Astrocyte (in vitro differentiated cells and primary cell): ENCODE measurements at places on chromosomes 1 and 21. TPM values are rescaled to one million over a fixed set of nuclear protein-coding genes. Genes with fewer than 3 reads are reported as not detected.
A peak's percentile ranks its signal among the peaks of the same experiment; 100 is the strongest.

- H3K4me3 ChIP-seq = peak overlapping the region; percentile 81
- DNase-seq = no peak
- H3K27ac ChIP-seq = peak overlapping the region; percentile 10
- H3K36me3 ChIP-seq = peaks cover 5% of the 10 kb centered on the region
- no peaks in the 10 kb centered on the region for H3K27me3 ChIP-seq
- H3K4me1 ChIP-seq = peaks cover 21% of the 10 kb centered on the region
Observed at GRCh38 chr1:153956997-153957715, 1.3 kb downstream of the CRTC2 start.

The TNFRSF14 gene
- 0.36 TPM in 1 of 2 replicates, not detected in the other for total RNA-seq

DNA sequence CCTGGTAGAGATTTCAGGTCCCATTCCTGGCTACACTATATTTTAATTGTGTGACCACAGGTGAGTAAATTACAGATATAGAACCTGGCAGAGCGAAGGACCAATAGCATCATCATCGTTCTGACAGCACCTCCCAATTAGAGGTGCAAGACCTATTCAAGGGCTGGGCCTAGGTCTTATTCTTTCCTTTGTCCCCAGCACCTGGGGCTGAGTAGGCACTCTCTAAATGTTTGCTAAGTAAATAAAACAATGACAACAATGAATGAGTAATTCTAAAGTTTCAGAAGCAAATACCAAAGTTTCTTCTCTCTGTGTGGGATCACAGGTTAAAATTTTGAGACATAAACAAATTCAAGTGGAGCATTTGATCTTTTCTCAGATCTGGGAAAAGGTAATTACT lies 32.7 kb downstream of the BEND5 start:
- no peaks in the 10 kb centered on the region for H3K4me1 ChIP-seq
- no peak overlapping the region for H3K4me3 ChIP-seq
- no peak overlapping the region for H3K27ac ChIP-seq
- no peaks in the 10 kb centered on the region for H3K27me3 ChIP-seq
- DNase-seq = no peak

The SYTL1 gene
- total RNA-seq = 10.7 and 12.2 TPM in 2 replicates

GRCh38 chr1:86464819-86465218 lies 3.9 kb upstream of the CLCA1 start:
- no peak overlapping the region for H3K4me3 ChIP-seq
- no peaks in the 10 kb centered on the region for H3K36me3 ChIP-seq
- H3K27me3 ChIP-seq = no peaks in the 10 kb centered on the region
- H3K27ac ChIP-seq = no peak overlapping the region
- H3K4me1 ChIP-seq = no peaks in the 10 kb centered on the region

GRCh38 chr21:25647647-25648046 lies 8.6 kb downstream of the JAM2 start:
- H3K27me3 ChIP-seq = no peaks in the 10 kb centered on the region
- H3K36me3 ChIP-seq = no peaks in the 10 kb centered on the region
- no peak overlapping the region for H3K27ac ChIP-seq
- no peak overlapping the region for H3K4me3 ChIP-seq
- no peak for DNase-seq

DNA sequence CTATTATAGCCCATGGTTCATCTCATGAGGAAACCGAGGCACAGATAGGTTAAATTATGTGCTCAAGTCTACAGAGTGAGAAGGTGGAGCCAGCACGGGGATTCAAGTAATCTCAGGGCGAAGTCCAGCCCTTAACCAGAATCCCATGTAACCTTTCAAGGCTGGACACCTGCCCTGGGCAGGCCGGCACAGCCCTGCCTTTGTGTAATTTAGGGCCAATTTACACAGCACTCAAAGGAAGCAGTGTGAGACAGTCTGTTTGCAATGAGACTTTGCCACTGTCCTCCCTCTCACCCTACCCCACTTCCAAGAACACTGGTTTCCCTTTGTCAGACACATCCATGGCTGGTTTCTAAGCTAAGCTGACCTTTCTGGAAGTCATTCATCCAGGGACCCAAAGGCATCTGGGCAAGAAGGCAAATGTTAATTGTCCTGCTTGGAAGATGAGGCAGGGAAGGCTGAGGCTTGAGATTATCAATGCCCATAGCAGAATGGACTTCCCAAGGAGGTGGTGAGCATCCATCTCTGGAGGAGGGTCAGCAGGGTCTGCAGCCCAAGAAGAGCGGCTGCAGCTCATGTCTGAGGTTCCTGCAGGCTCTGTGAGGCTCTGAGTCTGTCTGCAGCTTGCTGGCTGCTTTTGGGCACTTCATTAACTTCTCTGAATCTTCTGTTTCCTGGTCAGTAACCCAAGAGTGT lies 159.2 kb downstream of the TRABD2B start:
- H3K4me1 ChIP-seq = no peaks in the 10 kb centered on the region
- no peak overlapping the region for H3K27ac ChIP-seq
- no peaks in the 10 kb centered on the region for H3K27me3 ChIP-seq

The CNKSR1 gene
- total RNA-seq = 4.2 and 5.0 TPM in 2 replicates

DNA sequence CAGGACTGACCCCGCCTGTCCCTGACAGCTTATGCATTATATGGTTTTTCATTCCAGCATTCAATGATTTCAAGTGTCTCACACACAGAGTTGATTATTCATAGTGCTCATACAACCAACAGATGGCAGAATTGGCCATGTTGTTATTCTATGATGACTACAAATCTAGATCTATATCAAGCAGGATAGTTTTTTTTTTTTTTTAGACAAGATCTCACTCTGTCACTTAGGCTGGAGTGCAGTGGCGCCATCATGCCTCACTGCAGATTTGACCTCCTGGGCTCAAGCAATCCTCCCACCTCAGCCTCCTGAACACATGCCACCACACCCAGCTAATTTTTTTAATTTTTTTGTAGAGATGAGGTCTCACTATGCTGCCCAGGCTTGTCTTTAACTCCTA lies 40.1 kb upstream of the LRRC8D start:
- H3K27ac ChIP-seq = no peak overlapping the region
- no peaks in the 10 kb centered on the region for H3K4me1 ChIP-seq
- H3K27me3 ChIP-seq = peaks cover 5% of the 10 kb centered on the region
- H3K4me3 ChIP-seq = no peak overlapping the region
- H3K36me3 ChIP-seq = no peaks in the 10 kb centered on the region

GRCh38 chr21:40018871-40019475 lies 151.7 kb downstream of the PCP4 start:
- H3K27ac ChIP-seq = no peak overlapping the region
- DNase-seq = no peak
